CD4-positive, alpha-beta T cell treated with Interleukin-6 for 4 hours (primary cell): ENCODE measurements at places on chromosomes 1 and 21.
A peak's percentile ranks its signal among the peaks of the same experiment; 100 is the strongest.

DNA sequence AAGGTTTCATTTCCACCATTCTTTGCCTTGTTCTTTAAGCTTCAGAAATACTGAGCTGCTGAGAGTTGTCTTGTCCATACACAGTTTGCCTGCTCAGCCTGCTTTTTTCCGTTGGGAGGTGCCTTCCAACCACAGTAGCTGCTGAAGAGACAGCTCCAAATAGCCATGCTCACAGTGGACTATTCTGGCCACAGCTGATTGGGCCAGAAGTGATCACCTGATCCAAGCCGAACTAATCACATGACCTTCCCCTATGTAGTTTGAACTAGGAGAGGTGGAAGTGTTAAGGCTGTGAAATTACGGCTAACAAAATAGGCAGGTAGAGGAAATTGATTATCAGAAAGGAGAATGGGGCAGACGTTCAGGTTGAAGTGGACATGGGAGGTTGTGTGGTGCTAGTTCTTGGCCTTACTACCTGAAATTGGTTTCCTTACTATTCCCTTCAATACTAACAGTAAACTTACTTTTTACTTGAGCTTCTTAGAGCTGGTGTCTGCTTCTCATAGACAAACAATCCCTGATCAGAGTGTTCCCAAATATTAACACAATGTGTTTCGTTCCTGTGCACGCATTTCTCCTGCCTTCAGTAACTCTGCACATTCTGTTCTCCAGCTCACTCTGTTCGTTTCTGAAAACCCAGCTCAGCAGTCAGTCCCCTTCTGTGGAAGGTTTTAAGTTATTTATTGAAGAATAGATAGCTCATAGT lies 136.1 kb downstream of the RWDD3 start:
- DNase-seq, result no peak

- DNase-seq, result no peak
Measured at GRCh38 chr1:61631436-61631835, 93.5 kb downstream of the TM2D1 start.

DNA sequence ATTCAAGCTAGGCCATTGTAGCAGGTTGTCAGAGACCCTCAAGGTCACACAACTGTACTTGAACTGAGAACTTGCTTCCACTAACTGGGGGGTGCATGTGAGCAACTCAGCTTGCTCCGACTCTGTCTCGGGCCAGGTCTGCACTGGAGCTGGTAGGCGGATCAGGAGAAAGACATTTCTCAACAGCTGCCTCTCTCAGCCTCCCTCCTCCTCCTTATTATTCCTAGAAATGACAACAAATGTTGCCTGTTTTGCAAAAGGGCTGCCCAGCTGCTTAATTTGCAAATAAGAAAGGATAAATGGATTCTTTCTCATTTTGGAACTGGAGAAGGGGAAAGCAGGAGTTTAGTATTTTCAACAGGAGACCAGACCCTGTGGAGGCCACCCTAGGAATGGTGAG lies 140.5 kb downstream of the RHOU start:
- no peak for DNase-seq

DNA sequence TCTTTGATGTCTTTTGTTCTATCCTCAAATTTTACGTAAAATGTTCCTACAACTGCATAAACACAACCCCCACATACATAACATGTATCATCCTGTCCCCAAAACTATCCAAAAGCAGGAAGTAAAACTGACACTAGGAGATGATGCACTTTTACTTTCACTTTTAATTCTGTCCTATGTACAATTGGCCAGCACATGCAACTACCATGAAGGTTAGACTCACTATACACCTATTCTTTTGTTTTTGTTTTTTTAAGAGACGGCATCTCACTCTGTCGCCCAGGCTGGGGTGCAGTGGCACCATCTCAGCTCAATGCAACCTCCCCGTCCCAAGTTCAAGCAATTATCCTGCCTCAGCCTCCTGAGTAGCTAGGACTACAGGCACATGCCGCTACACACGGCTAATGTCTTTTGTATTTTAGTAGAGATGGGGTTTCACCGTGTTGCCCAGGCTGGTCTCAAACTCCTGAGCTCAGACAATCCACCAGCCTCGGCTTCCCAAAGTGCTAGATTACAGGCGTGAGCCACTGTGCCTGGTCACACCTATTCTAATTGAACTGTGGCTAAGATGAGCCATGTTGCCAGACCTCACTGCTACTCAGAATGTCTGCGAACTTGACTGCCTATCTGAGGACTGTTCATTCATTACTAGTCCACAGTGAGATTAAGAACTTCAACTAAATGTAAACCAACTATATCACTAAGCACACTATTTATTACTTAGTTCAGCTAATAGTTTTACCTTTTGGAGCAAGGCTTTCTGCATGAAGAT lies 48.0 kb downstream of the TOR3A start:
- peak; percentile 28 for DNase-seq

GRCh38 chr1:199168888-199169585 lies 530.2 kb downstream of the PTPRC start:
- no peak for DNase-seq

GRCh38 chr21:21165063-21165645 lies 166.9 kb downstream of the NCAM2 start:
- no peak for DNase-seq

GRCh38 chr1:114033216-114033706 lies 54.0 kb downstream of the OLFML3 start:
- no peak for DNase-seq

GRCh38 chr1:15341634-15342407 lies 67.9 kb upstream of the EFHD2 start:
- DNase-seq, result peak; percentile 37

DNA sequence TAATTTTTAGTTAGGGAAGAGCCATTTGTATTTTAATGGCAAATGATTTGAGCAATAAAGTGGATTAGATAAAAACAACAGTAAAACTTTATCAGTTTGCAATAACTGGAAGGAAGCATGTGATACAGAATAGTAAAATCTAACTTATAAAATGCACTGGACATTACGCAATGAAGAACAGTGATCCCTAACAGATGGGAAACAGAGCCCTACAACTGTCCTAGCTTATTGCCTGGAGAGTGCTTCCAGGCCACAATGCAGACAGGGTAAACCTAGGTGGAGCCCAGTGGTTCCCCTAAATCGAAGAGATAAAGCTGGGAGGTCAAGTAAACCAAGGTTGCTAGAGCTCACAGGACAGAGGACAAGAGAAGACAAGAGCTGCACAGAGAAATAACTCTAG lies 7.0 kb downstream of the OMA1 start:
- DNase-seq, result no peak

DNA sequence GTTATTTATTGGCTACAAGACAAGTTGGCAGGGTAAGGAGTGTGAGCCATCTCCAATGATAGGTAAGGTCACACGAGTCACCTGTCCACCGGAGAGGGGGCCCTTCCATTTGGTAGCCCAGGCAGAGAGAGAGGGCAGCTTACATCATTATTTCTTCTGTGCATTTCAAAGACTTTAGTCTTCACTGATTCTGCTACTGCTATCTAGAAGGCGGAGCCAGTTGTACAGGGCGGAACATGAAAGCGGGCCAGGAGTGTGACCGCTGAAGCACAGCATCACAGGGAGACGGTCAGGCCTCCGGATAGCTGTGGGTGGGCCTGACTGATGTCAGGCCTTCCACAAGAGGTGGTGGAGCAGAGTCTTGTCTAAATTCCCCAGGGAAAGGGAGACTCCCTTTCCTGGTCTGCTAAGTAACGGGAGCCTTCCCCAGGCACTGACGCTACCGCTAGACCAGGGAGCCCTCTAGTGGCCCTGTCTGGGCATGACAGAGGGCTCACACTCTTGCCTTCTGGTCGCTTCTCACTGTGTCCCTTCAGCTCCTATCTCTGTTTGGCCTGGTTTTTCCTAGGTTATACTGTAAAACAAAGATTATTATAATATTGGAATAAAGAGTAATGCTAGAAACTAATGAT lies 36.7 kb downstream of the ZNF695 start:
- DNase-seq, result peak; percentile 52

DNA sequence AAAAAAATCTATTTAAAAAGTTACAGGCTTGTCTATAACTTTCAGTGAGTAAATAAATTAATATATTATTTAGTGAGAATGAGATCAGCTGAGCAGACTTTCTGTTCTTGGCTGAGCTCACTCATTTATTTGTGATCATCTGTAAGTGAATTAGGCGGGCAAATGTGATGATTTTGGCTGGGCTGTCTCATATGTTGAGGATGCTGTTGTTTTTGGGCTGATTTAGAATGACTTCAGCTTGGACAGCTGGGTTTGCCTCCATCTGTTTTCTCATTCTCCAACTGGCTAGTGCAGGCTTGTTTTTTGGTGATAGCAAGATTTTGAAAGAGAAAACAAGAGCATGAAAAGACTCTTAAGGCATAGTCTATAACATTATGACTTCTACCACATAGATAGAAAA lies 475.8 kb upstream of the OLFM3 start:
- DNase-seq, result no peak

DNA sequence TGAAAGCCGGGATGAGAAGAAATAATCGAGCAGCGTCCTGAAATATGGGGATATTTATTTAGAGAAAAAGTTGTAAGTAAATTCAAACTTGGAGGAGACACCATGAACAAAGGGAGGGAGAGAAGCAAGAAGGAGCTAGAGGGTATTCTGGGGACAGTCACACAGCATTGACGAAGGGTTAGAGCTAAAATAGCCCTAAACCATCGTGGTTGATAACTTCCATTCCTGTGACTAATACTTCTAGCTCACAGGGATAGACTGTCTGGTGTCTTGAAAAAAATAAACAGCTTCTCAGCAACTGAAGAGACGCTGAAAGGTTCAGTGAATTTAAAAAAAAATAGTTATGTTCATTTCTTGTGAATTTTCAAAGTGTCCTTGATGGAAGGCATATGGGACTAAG lies 86.7 kb downstream of the LRRC53 start:
- no peak for DNase-seq
